Activated CD4-positive, alpha-beta T cell treated with anti-CD3 and anti-CD28 coated beads, Interleukin-2, amount 10 ng/mL, durations not matched to agents 24 days and 14 days (primary cell): ENCODE measurements at places on chromosomes 12 and 14. TPM values are rescaled to one million over a fixed set of nuclear protein-coding genes. Genes with fewer than 3 reads are reported as not detected.

DNA sequence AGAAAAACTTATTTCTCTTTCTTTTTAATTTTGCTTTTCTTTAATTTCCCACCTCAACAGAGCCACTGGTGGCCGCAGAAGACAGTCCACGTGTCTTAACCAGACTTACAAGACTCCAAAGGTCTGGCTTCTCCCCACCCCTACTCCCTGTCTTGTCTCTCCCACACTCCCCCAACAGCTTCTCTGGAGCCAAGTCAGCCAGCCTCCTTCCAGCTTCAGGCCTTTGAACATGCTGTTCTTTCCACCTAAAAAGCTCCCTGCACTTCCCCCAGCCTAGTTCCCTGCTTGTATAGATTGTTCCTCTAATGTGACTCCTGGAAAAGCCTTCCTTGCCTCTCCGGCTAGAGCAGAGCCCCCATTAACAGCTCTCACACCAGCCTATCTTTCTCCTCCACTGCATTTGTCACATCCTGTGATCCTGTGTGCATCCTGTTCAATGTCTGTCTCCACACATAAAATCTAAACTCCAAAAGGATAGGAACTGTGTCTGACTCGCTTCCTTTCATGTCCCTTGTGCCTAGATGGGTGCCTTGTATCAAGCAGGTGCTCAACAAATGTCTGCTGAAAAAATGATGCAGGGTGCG lies 7.8 kb upstream of the DYNLL1 start:
- DNase-seq, result no peak

The ACOT4 gene
- 1.3 and 1.4 TPM in 2 replicates for total RNA-seq

DNA sequence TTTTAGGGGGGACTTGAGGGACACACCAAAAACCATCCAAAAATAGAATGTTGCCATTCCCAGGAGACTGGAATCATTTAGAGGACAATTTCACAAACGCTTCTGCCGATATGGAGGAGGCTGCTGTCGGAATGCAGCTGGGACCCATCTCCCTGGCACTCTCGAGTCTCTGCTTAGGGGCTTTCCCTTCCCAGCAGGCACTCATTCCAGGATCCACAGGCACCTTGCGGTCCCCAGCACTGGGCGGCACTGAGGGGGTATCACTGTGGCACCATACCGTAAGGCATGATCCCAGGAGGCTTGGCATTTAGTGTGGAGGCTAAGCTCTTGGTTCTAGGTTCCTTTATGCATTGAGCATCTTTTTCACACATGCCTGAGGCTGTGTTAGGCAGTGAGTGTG lies 36.6 kb upstream of the LTBP2 start:
- no peak for DNase-seq

- DNase-seq, result no peak
Measured at GRCh38 chr12:19755136-19755535, 315.8 kb downstream of the AEBP2 start.

DNA sequence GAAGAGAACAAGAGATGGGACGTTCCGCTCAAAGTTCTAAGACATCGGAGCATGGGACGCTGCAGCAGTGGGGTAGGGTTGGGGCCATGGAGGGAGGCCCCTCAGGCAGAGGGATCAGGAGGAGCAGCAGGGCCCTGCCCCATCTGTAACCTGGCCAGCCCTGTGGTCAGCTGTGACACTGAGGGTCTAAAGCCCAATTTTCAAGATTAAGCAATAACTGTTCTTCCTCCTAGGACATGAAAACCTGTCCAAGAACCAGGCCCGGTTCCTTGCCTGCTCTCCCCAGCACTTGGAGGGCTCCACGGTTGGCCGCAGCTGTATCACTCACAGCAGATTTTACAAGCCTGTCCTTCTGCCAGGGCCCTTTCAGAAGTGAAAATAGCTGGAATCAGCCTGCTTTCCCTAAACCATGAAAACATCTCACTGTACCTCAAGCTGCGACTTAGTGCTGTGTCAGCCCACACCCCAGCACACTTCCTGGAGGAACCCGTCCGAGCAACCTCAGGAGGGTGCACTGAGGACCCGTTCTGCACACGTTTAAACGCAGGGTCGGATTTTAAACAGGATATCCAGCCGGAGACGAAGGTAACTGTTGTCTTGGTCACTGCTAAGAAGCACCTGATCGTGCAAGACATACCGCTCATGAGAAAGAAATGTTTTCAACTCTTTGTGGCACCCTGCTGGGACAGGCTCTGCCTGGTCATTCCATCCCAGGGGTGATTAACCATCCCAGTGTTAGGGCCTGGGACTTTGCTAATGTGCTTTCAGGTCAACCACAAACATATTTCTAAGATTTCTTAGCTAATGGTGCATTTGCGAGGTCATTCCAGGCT lies 201.9 kb upstream of the DIO3 start:
- no peak for DNase-seq

GRCh38 chr12:57738661-57739237 lies at the start of gene AGAP2:
Gene AGAP2 (minus strand): TSS chr12:57738742. CDS start chr12:57738246, 496 bp downstream.
- no peak for DNase-seq

The KCNK13 gene
- total RNA-seq, result not detected in 2 replicates

GRCh38 chr14:92430686-92431085 lies 82.9 kb upstream of the RIN3 start:
- no peak for DNase-seq

DNA sequence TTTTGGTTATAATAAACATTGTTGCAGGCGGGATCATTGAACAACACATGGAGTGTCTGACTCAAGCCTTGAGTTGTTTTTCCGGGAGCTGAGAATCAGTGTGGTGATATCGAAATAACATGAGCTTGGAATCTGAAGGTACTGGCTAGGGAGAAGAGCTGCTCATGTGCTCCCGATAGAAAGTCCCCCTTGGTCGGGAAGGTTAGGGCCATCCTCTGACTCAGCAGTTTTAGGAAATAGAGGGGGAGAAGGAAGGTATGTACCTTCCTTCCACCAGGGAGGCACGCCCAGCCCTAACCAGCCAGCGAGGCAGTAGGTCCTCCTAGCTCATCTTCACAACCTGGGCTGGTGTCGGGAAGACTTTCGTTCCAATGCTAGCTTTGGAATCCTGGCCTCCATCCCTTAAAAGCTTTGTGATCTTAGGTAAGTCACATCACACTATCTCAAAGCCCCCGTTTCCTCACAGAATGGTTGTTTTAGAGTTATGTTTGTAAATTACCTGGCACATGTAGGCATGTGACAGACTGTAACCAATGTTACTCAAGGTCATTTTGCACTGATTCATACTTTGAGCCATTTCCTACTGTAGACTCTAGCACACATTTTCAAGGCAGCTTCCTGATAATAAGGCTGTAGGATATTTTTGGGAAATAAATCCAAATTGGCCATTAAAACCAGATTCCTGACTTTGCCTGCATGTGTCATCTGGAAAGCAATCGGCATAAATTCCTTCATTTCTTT lies 1.9 kb upstream of the RAB35 start:
- DNase-seq, result no peak

DNA sequence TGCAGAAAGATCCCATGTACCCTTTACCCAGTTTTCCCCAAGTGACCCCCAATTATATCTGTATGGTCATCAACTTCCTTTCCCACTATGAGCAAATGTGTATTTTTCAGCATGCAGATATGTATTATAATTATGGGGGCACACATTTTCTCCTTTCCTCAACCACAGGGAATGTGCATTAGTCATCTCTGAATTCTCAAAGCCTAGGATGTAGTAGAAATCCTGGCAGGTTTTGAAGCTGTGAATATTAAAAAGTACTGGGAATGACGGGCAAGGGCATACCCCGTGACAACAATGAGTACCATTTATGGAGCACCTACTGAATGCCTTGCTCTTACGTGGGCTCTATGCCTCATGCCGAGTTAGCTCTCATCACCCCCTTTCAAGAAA lies 71.5 kb downstream of the VWF start:
- no peak for DNase-seq

DNA sequence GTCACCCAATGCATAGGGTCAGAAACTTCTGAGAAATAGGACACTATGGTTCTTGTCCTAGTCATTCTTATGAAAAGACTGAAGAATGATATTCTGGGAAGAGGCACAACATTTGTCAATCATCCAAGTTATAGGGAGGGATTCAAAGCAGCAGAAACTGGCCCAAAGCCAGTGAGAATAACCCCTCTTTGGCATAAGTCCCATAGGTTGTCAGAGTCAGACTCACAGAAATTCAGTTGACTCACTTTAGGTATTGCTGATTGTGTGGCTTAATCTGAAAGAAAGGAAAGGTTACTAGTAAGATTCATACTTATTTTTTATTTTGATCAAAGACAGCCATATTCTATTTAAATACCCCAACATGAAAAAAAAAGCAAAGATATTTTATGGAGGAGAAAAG lies 151.0 kb downstream of the SRGAP1 start:
- no peak for DNase-seq

GRCh38 chr12:57623385-57623784 lies 9.6 kb downstream of the B4GALNT1 start:
- DNase-seq, result no peak

- no peak for DNase-seq
Measured at GRCh38 chr14:101840649-101841369, 79.3 kb downstream of the PPP2R5C start.

DNA sequence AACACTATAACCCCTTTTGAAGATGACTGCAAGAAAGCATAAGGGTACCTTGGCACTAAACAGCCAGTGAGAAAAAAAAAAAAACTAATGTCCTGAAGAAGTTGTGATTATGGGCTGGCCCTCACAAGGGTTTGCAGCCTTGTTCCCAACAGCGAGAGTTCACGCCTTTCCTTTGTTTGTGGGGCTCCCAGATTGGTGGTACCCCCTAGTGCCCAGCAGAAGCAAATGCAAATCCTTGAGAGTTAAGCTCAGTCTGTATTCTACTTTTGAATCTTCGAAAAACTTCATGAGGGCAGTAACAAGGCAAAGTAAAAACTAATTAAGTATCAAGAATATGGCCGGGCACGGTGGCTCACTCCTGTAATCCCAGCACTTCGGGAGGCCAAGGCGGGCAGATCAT lies 238.9 kb upstream of the LMO3 start:
- DNase-seq, result no peak

DNA sequence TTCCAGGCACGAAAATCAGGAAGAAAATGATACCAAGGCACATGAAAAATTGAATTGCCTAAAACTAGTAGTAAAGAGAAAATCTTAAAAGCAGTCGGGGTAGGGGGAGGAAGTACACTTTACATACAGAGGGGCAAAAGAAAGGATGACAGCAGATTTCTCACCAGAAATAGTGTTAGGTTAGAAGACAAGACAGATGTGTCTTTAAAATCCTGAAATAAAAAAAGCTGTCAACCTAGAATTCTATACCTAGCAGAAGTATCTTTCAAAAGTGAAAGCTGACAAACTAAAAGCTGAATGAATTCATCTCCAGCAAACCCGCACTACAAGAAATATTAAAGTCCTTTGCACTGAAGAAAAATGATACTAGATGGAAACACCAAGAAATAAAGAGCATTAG lies 280.4 kb downstream of the FOXN3 start:
- no peak for DNase-seq
